D341Med (cell line): ENCODE measurements at places on chromosomes 4 and X.

DNA sequence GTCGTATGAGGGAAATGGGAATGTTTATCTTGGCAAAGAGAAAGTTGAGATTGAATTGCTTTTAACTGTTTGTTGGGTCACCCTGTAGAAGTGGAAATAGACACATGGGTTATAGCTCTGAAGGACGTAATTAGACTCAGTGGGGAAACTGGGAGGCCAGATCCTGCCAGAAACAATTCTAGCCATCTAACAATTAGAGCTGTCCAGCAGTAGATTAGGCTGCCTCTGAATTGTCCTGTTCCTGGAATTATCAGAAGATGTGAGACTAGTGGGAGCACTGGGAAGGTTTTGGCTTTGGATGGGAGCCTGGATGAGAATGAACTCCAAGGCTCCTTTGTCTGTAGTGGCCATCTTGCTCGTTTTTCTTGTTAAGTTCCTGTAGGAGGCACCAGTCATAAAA is 61.9 kb upstream of the IGFBP7 start:
- no peak for DNase-seq

- DNase-seq: no peak
These were observed 131.0 kb upstream of the CXXC4 start for GRCh38 chr4:104625706-104626105.

DNA sequence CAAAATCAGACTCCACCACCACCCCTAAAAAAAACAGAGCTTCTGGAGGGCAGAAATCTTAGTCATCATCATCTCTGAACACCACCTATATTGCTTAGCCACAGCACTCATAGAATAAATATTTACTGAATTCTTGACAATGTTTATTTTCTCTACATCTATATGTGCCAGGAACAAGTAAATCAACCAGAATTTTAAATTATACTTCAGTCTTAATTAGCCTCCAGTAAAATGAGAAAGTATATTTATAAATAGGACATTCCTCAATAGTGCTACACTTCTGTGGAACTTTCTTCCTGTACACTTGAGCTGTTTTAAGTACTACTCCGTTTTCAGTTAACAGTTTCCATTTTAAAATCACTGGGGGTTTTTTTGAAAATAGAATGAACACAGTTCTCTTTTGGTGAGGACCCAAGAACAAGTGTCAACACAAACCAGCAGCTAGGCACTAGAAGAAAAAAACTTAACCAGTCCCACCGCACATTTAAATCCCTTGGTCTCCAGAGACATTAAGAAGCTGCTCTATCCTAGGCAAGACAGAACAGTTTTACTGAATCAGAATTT is 25.5 kb downstream of the SMIM14 start:
- DNase-seq: no peak

GRCh38 chr4:87651941-87652340 is 1.9 kb downstream of the DMP1 start:
- no peak for DNase-seq

DNA sequence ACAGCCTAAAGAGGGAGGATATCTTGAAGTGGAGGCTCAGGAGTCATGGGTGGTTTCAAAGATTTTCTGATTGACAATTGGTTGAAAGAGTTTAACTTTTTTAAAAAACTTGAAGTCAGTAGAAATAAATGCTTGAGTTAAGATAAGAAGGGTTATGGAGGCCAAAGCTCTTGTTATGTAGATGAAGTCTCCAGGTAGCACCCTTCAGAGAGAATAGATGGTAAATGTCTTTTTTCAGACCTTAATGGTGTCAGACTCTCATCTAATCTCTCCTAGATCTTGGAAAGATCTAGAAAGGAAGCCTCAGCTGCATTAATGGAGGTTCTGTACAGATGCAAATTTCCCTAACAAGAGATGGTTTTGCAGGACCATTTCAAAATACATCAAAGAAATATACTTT is 6.8 kb upstream of the CHIC1 start:
- DNase-seq: no peak
